ENCODE measurements at places on chromosomes 4 and X. TPM values are rescaled to one million over a fixed set of nuclear protein-coding genes. Genes with fewer than 3 reads are reported as not detected.

GRCh38 chr4:58981828-58982227, 1871.6 kb upstream of the IGFBP7 start:
- DNase-seq, result no peak

The IBSP gene
- not detected for total RNA-seq

The SULT1E1 gene
- total RNA-seq, result not detected

DNA sequence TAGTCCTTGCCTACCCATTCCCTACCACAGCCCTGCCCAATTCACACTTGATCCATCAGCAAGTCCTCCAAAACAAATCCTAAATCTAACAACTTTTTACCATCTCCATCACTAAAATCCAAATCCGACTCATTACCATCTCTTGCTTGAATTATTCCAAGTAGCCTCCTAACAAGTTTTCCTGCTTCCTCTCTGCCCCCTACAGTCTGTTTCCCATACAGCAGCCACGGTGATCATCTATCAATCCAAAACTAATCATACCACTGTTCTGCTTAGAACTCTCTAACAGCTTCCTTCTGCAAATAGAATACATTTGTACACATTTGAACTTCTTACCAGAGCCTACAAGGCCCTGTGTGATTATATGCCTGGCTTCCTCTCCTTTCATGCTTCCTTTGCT, 133.0 kb downstream of the SHROOM4 start:
- DNase-seq, result no peak

- no peak for DNase-seq
These were observed 12.8 kb upstream of the ASMTL start for GRCh38 chrX:1465286-1466231.

The PTTG2 gene
- total RNA-seq, result not detected

The HERC5 gene
- 5.0 TPM for total RNA-seq

The P2RY4 gene
- not detected for total RNA-seq

The DCAF4L1 gene
- 0.38 TPM for total RNA-seq

DNA sequence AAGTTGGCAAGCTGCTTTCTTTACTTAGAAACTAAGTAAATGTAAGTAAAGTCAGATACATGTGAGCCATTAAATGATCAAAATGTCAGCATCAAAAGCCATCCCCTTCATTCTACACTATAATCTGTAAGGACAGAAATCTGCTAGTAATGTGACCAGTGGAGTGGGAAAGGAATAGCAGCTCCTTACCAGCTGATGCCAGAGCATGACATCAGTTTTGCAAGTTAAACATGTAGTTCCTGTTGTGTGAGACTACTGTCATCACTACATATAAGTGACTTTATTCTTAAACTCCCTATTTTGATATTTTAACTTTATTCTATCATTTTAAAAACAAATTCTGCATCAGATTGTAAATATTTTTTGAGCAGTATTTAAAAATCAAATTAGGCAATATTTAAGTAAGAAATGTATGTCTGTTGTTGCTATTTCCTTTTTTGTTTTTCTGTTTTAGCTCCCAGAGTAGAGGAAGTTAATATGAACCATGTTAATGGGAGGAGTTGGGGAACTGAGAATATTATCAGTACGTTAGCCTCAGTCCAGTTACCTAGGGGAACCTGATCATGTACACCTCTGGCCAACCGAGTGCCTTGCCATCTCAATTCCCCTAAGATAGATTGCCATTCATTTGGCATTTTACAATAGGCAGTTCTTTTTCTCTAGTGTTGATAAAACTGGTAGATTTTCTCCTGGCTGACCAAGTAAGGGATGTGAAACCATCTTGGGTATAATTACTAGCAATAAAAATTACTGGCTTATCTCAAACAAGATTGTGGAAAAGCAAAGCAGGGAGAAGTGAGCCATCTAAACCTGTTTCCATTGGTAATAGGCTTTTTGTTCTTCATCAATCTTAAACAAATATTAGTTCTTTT, 34.7 kb downstream of the CCNI start:
- DNase-seq, result no peak

DNA sequence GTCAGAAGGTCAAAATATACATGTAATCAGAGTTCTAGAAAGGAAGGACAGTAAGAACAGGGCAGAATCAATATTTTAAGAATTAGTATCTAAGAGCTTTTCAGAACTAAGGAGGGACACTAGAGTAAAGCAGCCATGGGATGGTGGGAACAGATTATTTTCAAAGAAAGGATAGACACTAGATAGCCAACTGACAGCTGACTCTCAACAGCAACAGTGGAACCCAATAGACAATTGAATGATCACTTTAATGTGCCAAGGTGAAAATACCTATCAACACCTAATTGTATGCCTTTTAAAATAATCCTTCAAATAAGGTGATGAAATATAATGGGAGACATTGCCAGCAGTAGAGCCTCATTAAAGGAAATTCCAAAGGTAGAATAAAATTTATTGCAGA, 26.5 kb upstream of the CCDC160 start:
- DNase-seq, result no peak

The MSL3 gene
- total RNA-seq, result 38.3 TPM

DNA sequence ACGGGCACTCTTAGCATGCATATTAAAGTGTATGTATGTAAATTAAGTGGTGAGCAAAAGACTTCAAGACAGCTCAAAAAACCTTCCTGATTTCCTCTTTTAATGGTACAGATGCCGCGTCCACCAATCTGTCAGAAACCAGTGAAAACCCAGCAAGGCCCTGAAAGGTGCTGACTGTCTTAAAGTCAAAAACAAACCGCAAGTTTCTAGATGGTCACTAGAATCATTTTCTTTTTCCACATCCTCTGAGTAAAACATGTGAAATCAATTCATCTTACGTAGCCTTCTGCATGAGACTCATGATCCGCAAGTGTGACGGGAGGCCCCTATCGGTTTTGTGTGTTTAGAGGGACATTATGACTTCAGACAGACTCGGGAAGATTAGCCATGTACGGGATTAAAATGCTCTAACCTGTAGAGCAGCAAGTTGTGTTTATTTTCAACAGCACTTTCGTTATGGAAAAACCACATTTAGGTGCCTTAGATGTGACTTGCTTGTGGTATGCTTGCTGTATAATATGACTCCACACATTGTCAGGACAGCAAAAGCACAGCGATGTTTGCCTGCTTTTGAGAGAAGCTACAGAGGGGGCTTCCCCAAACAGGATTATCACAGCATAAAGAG, 88.2 kb upstream of the STS start:
- DNase-seq, result no peak

DNA sequence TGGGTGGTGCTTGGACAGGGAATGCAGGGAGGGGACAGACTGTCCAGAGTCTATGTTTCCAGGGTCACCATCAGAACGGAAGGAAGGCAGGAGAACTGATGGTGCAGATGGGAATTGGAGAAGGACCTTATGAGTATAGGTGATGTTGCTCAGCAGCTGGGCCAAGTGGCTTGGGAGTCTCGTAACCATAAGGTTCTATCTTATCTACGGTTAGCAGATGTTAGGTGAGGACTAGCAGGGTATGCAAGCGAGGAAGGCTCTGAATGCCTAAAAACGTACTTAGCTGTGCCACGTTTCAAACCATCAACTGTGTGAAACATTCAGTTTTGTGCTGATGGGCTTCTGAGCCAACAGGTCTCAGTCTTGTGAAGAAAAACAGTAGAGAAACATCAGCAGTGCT, 22.4 kb downstream of the MAGEA9 start:
- no peak for DNase-seq
